ENCODE measurements at places on chromosomes 7 and 10.

- no peak for DNase-seq
These were observed 165.2 kb downstream of the RELN start for GRCh38 chr7:103824251-103824650.

DNA sequence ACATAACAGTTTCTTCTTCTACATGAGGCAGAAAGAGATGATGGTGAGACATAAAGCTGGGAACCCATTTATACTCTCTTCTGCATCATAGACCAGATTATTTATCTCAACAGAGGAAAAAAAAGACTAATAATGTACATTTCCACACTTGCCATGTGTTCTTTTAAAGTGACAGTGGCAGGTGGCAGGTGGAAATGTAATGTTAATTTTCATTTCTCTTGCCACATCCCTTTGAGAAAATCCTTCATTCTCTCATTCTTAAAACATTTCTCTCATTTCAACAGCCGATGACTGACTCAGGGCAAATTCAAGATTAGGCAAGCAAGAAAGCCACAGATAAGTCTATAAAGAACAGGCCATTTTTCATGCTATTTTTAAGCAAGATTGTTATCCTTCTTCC lies 635.6 kb upstream of the SORCS1 start:
- no peak for DNase-seq

- no peak for DNase-seq
These were observed 13.1 kb upstream of the PDK4 start for GRCh38 chr7:95609277-95609971.

DNA sequence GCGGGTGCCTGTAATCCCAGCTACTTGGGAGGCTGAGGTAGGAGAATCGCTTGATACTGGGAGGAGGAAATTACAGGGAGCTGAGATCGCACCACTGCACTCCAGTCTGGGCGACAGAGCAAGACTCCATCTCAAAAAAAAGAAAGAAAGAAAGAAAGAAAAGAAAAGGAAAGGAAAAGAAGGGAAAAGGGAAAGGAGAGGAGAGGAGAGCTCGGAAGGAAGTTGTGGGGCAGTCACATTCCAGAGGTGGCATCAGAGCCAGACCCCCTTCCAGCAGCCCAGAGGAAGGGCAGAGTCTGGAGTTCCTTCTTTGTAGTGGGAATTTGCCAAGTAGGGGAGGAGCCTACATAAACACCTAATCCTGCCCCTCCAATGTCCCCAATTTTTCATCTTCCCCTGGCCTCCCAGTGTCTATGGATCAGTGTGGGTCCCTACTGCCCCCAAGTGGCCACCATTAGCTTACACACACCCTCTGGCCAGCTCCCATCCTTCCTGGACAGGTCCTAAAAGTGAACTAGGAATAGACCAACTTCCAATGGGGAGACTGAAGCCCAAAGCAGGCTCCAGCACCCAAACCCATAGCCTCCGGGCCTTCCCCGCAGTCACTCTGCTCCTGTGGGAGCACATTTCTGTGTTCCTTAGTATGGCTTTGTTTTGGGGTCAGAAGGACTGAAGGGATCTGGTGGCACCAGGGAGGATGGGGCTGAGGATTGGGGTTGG lies 39.6 kb upstream of the HSPB1 start:
- no peak for DNase-seq

DNA sequence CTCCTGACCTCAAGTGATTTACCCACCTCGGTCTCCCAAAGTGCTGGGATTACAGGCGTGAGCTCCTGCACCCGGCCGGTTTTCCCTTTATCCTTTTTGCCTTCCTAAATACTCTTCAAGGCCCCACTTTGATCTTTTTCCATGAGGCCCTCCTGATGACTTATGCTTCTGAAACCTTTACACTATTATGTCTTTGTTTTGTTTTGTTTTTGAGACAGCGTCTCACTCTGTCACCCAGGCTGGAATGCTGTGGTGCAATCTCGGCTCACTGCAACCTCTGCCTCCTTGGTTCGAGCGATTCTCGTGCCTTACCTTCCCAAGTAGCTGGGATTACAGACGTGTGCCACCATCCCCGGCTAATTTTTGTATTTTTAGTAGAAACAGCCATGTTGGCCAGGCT lies 3.8 kb downstream of the STMP1 start:
- DNase-seq, result no peak

GRCh38 chr10:118430190-118430589 lies 88.1 kb upstream of the FAM204A start:
- no peak for DNase-seq

DNA sequence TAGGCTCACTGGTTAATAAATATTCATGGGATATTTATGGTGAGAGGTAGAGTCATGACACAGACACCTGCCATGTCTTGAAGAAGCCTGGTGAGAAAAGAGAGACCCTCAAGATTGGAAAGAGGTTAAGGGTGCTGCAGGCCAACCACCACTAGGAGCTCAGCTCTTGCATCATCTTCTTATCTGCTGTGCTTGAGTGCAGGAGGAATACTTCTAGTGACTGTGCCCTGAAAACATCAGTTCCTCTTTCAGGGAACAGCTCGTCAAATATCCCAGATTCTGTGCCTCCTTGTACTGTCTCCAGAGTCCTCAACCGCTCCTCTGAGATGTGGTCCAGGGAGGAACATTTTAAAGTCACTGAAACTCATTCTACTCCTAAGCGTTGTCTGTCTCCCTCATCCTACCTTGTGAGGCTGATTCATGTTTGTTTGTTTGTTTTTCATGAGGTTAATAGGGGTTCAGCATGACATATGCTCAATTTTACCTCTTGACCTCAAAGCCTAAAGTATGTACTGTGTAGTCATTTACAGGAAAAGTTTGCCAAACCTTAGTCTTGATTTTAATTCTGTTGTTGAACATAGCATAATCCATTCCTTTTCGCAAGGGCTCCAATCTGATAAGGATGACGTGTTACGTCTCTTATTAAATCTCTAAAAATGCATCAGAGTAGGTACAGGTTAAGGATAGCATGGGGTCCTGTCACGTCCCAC lies 293.1 kb downstream of the C7orf25 start:
- DNase-seq, result no peak

DNA sequence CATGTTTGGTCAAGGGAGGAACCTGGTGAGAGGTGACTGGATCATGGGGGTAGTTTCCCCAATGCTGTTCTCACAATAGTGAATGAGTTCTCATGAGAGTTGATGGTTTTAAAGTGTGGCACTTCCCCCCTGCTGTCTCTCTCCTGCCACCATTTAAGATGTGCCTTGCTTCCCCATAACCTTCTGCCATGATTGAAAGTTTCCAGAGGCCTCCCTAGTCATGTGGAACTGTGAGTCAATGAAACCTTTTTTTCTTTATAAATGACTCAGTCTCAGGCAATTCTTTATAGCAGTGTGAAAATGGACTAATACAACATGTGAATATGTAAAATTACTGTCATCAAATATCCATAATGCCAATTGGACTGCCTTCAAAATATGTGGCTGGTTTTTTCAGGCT lies 165.5 kb upstream of the TARP start:
- no peak for DNase-seq

- no peak for DNase-seq
These were observed 25.8 kb upstream of the GPNMB start for GRCh38 chr7:23220690-23221305.

GRCh38 chr7:99000904-99001465 lies 122.7 kb downstream of the TRRAP start:
- no peak for DNase-seq

GRCh38 chr10:785861-786214 lies 96.4 kb upstream of the DIP2C start:
- DNase-seq, result no peak

DNA sequence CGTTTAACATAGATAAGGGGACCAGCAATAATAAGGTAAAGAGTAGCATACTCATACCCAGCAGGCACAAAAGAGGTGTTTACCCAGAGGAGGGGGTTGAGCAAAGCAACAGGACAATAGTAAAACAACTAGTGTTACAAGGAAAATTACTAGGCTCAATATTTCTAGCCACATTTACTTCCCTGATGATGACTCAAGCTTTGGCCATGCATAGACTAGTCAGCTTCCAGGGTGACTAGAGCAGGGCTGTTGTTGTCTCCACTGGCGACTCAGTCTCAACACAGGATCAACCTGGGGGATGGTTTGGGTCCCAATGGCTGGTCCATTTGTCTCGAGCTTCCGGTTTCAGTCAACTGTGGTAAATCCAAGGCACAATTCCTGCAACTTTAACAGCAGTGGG lies 217.7 kb upstream of the KCND2 start:
- DNase-seq, result no peak
